ENCODE measurements at places on chromosomes 7 and 10.

- DNase-seq: no peak
These were observed 45.1 kb downstream of the CYP2C9 start for GRCh38 chr10:94983555-94983954.

GRCh38 chr7:93945083-93945482, 23.5 kb downstream of the GNG11 start:
- no peak for DNase-seq

GRCh38 chr7:134943785-134944400, 42.4 kb upstream of the AGBL3 start:
- no peak for DNase-seq

- DNase-seq: no peak
These were observed 194.4 kb downstream of the PLXNA4 start for GRCh38 chr7:132381742-132382472.

DNA sequence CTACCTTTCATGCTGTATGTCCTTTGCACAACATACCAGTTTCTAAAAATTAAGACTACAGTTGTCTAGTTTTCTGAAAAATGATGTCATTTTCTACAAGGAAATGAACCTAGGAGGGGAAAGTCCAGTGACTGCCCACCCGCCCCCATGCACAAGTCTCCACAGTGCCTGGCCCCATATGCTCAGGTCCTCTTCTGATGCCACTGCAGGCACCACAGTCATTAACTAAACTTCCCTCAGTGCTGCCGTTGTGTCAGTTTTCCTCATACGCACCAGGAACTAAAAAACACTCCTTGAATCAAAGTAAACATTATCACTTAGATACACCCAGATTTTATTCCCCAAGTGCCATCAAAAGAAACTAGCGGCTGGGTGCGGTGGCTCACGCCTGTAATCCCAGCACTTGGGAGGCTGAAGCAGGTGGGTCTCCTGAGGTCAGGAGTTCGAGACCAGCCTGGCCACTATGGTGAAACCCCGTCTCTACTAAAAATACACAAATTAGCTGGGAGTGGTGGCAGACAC, 6.9 kb upstream of the TNS3 start:
- DNase-seq: no peak

DNA sequence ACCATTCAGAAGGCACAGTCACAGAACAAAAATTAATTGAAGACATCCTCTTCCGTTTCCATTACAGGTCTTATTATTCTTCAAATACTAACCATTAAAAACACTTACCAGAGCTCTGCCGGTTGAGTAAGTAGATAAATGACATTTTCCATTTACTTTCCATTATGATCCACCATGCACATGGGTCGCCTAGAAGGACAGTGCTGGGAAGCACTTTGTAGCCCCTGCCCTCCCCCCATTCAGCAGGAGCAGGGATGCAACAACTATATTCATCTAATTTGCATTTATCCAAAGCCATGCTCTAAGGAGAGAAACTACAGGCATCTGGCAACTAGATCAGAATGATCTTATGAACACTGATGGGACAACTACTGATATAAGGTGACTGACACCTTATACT, 76.8 kb upstream of the AFAP1L2 start:
- DNase-seq: no peak

Measured in WTC11 (cell line).